ENCODE measurements at places on chromosomes 12 and 14. TPM values are rescaled to one million over a fixed set of nuclear protein-coding genes. Genes with fewer than 3 reads are reported as not detected.

RBMS2 gene
- total RNA-seq = 6.0 TPM

LIMA1 gene
- total RNA-seq = 22.4 TPM

PLA2G1B gene
- total RNA-seq = not detected

HOXC12 gene
- total RNA-seq = not detected

ADGRD1 gene
- 0.05 TPM for total RNA-seq

STK38L gene
- 18.2 TPM for total RNA-seq

TTC7B gene
- 2.9 TPM for total RNA-seq

RNASE2 gene
- total RNA-seq = not detected

GPRC5A gene
- 0.08 TPM for total RNA-seq

OTUB2 gene
- total RNA-seq = 2.4 TPM

CFAP54 gene
- total RNA-seq = 0.40 TPM

ITGB7 gene
- total RNA-seq = 702 TPM

KRT82 gene
- not detected for total RNA-seq

LRRC10 gene
- not detected for total RNA-seq

LGR5 gene
- not detected for total RNA-seq

RNASE1 gene
- not detected for total RNA-seq

ACOT6 gene
- total RNA-seq = not detected

CRIP1 gene
- total RNA-seq = 702 TPM

AQP6 gene
- not detected for total RNA-seq

MGST1 gene
- not detected for total RNA-seq

SMIM41 gene
- total RNA-seq = not detected

NPAS3 gene
- not detected for total RNA-seq

WIF1 gene
- total RNA-seq = not detected

STYK1 gene
- 0.35 TPM for total RNA-seq

INHBC gene
- not detected for total RNA-seq

CACNA1C gene
- 0.12 TPM for total RNA-seq

NCAPD2 gene
- 202 TPM for total RNA-seq

GLI1 gene
- 0.52 TPM for total RNA-seq

Data from activated CD4-positive, alpha-beta T cell treated with anti-CD3 and anti-CD28 coated beads, Interleukin-2, amount 10 ng/mL, durations not matched to agents 7 days and 5 days (primary cell).